ENCODE measurements at places on chromosomes 11 and 22.

- DNase-seq, result no peak
These were observed 5.2 kb downstream of the IRAG1 start for GRCh38 chr11:10688401-10688800.

GRCh38 chr11:8261291-8261690 lies 2.4 kb downstream of the LMO1 start:
- no peak for DNase-seq

GRCh38 chr11:32374261-32374711 lies 61.1 kb downstream of the WT1 start:
- DNase-seq, result peak; percentile 26

GRCh38 chr11:79200398-79201070 lies 240.3 kb downstream of the TENM4 start:
- no peak for DNase-seq

- peak; percentile 73 for DNase-seq
These were observed 93.2 kb downstream of the RELT start for GRCh38 chr11:73469401-73469800.

DNA sequence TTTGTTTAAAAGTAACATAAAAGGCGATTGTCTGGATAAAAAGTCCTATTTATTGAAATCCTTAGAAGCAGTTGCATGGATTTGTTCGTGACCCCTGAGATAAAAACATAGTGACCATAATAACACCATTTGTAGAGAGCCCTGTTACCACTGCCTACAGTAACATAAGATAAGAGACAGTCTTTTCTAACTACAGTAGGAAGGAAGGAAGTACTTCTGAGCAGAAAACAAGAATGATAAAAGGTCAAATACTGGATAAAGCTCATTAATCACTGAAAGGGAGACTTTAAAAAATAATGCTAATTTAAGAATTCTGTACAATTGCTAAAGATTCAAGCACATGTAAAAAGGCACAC lies 47.1 kb upstream of the SOX6 start:
- DNase-seq, result no peak

- no peak for DNase-seq
These were observed 26.7 kb downstream of the ALKBH3 start for GRCh38 chr11:43907028-43907975.

DNA sequence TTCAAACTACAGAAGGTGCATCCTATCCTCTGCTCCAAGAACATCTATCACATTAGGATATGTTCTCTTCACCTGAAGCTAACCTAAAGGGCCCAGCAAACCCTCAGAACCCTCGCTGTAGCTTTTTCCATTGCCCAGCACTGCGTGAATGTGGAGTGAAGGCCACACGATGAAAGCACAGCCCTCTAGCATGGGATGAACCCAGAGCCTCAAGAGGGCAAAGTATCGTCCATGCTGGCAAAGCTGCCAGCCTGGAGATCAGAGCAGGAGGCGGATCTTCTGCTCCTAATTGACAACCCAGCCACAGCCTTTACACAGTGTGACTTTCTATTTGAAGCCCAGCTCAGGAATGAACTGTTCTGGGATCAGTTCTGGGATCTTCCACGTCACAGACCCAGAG lies 65.1 kb upstream of the USP47 start:
- DNase-seq, result no peak

GRCh38 chr11:94305146-94305545 lies 766 bp downstream of the IZUMO1R start:
- DNase-seq, result no peak

DNA sequence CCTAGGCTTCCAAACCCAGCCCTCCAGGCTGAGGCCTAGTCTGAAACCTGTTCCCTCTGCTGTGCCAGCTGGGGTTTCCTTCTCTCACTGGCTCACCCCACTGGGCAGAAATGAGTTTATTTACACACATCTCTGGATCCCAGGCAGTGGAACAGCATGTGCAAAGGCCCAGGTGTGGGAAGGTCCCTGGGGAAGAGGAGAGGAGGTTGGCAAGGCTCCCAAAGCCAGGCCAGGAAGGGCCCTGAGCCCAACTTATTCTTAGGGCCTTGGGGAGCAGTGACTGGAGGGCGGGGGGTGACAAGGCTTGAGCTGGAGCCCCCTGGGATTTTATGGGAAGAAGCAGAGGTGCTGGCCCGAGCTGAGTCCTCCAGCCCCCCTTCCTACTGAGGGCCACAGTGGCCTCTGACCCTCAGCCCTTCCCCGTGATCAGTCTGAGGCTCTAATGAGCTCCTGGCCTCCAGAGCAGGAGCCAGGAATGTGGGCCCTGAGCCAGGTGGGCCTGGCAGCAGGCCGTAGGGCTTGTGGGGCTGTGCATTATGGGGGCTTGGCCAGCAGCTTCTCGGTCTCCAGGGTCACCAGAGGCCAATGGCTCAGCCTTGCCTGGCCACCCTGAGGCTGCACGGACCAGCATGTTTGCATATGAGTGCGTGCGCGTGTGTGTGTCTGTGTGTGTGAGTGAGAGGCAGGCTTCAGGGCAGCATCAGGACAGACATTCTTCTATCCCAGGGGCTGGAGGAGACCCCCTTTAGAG lies 2.9 kb downstream of the MYO7A start:
- DNase-seq, result no peak

GRCh38 chr11:20563866-20564265 lies 35.5 kb upstream of the SLC6A5 start:
- no peak for DNase-seq

- DNase-seq, result no peak
These were observed 136.9 kb upstream of the ZC3H12C start for GRCh38 chr11:109956124-109956793.

GRCh38 chr22:25070956-25071355 lies 118.4 kb downstream of the KIAA1671 start:
- DNase-seq, result no peak

DNA sequence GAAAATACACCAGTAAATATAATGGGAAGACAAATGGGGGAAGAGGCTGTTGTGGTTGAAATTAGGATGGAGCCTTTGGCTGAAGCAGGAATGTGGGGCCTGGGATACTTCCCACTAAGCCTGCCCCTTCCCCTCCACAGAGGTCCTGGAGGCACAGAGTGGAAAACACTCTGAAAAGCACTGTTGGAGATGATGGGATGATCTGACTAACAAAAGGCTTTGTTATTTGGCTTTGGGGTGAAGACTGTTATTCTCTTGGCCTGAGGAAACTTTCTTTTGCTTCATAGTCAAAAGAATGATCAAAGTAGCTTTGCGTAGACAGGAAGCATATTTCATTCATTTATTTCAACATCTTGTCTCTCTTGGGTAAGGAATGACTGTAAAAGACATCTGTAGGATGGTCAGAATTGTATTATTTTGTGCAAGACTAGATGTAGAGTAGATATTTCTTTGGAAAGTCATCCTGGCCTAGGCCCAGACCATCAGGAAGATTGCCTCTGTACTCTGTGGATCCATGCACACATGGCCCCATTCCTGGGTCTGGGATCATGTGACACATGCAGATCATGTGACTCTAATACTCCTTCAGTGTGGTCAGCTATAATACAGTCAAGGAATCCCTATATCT lies 111.4 kb downstream of the SPON1 start:
- no peak for DNase-seq

GRCh38 chr11:64638018-64638665 lies 47.1 kb downstream of the SLC22A12 start:
- DNase-seq, result peak; percentile 58

DNA sequence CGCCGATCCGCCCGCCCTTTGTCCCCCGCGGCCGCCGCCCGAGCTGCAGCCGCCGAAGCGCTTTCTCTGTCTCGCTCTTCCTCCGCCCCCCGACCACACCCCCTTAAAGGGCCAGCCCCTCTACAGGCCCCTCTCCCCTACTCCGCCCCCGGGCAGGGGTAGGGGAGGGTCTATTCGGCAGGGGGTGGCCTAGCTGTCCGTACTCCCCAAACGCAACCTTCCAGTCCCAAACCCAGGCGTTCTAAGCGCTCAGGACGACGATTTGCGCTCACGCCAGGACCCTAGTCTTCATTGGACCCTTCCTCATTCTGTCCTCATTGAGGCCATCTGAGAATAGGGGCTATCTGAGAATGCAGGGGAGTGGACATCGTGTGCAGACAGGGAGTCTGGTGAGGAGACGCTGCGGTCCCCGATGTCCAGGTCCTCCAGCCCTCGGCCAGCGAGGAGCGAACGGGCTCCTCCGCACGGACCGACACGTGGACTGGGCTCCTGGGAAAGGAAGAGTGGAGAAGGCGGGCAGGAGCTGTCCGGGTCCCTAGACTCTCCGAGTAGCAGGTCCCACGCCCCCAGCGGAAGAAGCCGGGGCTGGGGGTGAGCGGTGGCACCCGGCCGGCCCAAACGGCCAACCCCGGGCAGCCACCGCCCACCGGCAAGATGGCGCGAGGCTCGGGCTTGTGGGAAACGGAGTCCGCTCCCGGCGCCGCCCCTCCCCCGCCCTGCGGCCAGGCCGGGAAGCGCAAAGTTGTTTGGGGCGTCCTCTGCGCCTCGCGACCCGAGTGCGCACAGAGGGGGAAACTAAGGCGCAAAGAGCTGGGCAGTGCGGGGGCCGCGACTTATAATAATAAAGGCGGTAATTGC lies at the start of gene PPP1R14B:
Gene PPP1R14B (minus strand): TSS at position 73 of the 858 bp plus-strand sequence. CDS start 270 bp downstream, outside the sequence.
- DNase-seq, result peak; percentile 85

GRCh38 chr11:8337130-8337795 lies 73.6 kb upstream of the LMO1 start:
- no peak for DNase-seq

DNA sequence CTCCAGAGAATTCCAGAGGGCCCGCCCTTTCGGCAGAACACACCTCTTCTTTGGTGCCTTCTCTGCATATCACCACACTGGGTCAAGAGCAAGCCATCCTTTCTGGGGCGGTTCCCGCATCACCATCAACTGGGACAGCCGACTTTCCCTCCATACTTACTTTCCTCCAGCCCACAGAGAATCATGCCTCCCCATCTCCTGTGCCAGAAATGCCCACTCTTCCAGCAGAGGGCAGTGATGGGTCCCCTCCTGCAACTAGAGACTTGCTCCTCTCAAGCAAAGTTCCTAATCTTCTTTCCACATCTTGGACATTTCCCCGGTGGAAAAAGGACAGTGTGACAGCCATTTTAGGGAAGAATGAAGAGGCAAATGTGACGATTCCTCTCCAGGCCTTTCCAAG lies 157.7 kb downstream of the C11orf91 start:
- DNase-seq, result no peak

- DNase-seq, result no peak
These were observed 73.3 kb downstream of the PARVB start for GRCh38 chr22:44097263-44098020.

GRCh38 chr11:93741882-93742226 lies 382 bp downstream of the C11orf54 start:
- DNase-seq, result peak; percentile 6

DNA sequence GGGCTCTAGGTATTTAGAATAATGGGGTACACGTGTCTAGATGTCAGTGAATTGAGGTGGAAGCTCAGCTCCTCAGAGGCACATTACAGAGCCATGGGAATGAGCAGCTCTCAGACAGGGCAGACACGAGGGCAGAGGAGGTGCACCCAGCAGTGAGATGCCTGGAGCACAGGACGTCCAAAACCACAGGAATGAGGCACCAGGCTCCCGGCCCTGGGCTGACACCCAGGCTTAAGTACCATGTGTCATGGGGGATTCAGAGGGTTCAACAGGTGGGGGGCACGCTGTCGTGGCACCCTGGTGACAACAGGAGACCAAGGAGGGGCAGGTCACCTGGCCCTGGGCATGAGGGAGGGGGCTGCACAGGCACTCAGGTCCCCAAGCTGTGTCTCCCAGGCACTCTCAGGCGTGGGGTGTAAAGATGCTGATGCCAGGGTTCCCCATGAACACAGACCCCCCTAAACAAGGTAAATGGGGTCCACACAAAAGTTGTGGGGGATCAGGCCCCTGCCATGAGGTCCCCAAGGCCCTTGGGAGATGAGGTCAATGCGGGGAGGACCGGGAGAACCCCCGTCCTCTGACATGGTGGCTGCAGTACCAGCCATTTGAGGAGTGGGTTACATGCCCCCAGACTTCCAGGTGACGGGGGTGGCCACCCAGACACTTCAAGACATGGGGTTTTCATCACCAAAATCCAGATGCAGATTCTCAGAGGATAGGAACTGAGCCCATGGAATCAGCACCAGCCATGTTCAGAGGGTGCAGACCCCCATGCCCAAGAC lies 5.6 kb upstream of the SYT8 start:
- no peak for DNase-seq

DNA sequence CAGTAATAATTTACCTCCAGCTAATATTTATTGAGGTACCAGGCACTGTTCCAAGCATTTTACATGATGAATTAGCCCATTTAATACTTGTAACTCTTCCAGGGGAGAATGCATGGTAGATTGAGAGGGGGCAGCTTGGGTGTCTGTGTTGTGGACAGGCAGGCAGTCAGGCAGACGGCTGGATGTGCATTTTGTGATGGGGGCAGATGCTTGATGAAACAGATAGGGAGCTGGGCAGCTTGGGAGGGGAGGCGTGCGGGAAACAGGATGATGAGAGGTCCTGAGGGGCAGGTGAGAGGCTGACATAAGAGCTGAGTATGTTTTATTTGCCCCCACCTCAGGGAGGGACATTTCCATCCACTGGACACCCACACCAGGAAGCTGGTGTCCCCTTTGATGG lies 33.1 kb upstream of the SHISAL1 start:
- no peak for DNase-seq

DNA sequence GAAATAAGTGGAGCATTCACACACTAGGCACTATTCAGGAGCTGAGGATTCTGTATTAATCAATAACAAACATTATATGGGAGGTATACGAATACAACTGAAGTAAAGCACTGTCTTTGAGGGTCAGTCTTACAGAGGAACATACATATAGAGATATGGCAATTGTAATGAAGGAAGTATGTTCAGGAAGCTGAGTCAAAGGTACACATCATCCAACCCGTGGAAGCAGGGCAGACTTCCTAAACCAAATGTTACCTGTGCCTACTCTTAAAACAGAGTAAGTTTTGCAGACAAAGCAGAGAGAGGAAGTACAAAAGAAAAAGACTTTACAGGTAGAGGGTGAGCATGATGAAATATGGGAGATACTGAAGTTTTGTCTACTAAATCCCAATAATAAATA lies 481.2 kb upstream of the ARHGAP42 start:
- DNase-seq, result no peak

- no peak for DNase-seq
These were observed 85.6 kb downstream of the CADM1 start for GRCh38 chr11:115418626-115419025.

DNA sequence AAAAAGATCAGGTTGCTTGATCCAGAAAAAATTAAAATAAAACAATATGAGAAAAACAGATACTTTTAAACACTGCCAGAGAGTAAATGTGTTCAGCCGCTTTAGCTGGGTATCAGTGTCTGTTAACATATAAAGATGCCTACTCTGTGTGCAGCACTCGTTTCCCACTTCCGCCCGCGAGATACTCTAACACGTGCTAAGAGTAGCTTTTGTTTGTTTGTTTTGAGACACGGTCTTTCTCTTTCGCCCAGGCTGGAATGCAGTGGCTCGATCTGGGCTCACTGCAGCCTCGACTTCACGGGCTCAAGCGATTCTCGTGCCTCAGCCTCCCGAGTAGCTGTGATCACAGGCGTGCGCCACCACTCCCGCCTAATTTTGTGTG lies 531 bp upstream of the MEN1 start:
- peak; percentile 52 for DNase-seq

DNA sequence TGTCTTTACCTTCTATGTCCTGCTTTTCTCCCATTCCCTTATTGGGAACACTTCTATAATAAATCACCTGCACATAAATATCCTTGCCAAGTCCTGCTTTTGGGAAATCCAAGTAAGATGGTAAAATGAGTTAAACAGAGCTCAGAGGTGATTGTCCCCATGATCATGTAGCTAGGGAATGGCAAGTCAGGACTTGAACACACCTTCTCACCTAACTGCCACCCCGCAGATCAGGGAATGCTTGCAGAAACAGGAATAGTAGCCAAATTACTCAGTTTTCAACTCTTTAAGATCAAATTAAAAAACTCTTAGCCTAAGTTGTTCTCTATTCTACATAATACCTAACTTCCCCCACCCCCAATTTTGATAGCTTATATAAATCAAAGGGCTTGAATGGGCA lies 16.0 kb downstream of the OOSP3 start:
- no peak for DNase-seq

Measured in COR-L47 (cell line).